Natural killer cell (primary cell): ENCODE measurements at places on chromosomes 1 and 21. TPM values are rescaled to one million over a fixed set of nuclear protein-coding genes. Genes with fewer than 3 reads are reported as not detected.

Gene KANK4
- total RNA-seq = not detected

Gene ACTL8
- total RNA-seq = not detected

Gene ASTN1
- total RNA-seq = not detected

Gene ANKRD34A
- 1.9 TPM for total RNA-seq

Gene TRAF3IP3
- 287 TPM for total RNA-seq

Gene PDPN
- total RNA-seq = not detected

Gene BGLAP
- total RNA-seq = 0.45 TPM

Gene OR2L8
- total RNA-seq = not detected

Gene PRAMEF27
- total RNA-seq = not detected

Gene HUNK
- not detected for total RNA-seq

Gene INSRR
- total RNA-seq = 0.14 TPM

Gene REN
- total RNA-seq = not detected

Gene B3GALT2
- total RNA-seq = not detected

Gene SGIP1
- total RNA-seq = not detected

Gene BATF3
- 1.2 TPM for total RNA-seq

Gene TSPAN1
- not detected for total RNA-seq

Gene CASQ1
- not detected for total RNA-seq

Gene F13B
- total RNA-seq = not detected

Gene CEP85
- total RNA-seq = 20.4 TPM

Gene PHACTR4
- total RNA-seq = 50.9 TPM

Gene SH2D5
- total RNA-seq = not detected

Gene CCT8
- total RNA-seq = 90.3 TPM

Gene SLC30A10
- not detected for total RNA-seq

Gene LRRC71
- total RNA-seq = not detected

Gene LCE2C
- not detected for total RNA-seq

Gene OLIG2
- not detected for total RNA-seq

Gene POLR3C
- total RNA-seq = 27.5 TPM

Gene SYCP1
- total RNA-seq = not detected

Gene LCE1C
- total RNA-seq = not detected

Gene TEDDM1
- total RNA-seq = not detected

Gene DDAH1
- 0.20 TPM for total RNA-seq

Gene ST6GALNAC5
- not detected for total RNA-seq

Gene NFIA
- 3.6 TPM for total RNA-seq

Gene BARHL2
- not detected for total RNA-seq

Gene HES3
- not detected for total RNA-seq

Gene CAMK2N1
- 2.6 TPM for total RNA-seq

Gene ARID1A
- 202 TPM for total RNA-seq

Gene ADAMTS5
- 0.08 TPM for total RNA-seq

Gene IKBKE
- 31.6 TPM for total RNA-seq

Gene MAP1LC3C
- total RNA-seq = not detected

Gene OTUD3
- total RNA-seq = 10.5 TPM

Gene ASCL5
- not detected for total RNA-seq
